Calu3 (cell line): ENCODE measurements at places on chromosomes 7 and 10. TPM values are rescaled to one million over a fixed set of nuclear protein-coding genes. Genes with fewer than 3 reads are reported as not detected.

Gene PPP1R3A
- not detected in 2 replicates for total RNA-seq

- H3K27me3 ChIP-seq: peaks cover 12% of the 10 kb centered on the region
- no peak overlapping the region for H3K27ac ChIP-seq
- no peak for DNase-seq
Observed at GRCh38 chr10:26938578-26938977, 77.8 kb upstream of the ABI1 start.

GRCh38 chr7:112880818-112881418, 90.7 kb upstream of the TMEM168 start:
- no peaks in the 10 kb centered on the region for H3K36me3 ChIP-seq
- no peaks in the 10 kb centered on the region for H3K27me3 ChIP-seq
- no peak for DNase-seq
- H3K4me3 ChIP-seq: no peak overlapping the region

- no peak overlapping the region for H3K4me3 ChIP-seq
- H3K27ac ChIP-seq: no peak overlapping the region
- H3K36me3 ChIP-seq: no peaks in the 10 kb centered on the region
- DNase-seq: no peak
- no peaks in the 10 kb centered on the region for H3K4me1 ChIP-seq
Observed at GRCh38 chr7:69699931-69700330, 101.7 kb downstream of the AUTS2 start.

- DNase-seq: no peak
- H3K36me3 ChIP-seq: peaks cover 3% of the 10 kb centered on the region
- no peak overlapping the region for H3K4me3 ChIP-seq
- H3K27me3 ChIP-seq: peaks cover 12% of the 10 kb centered on the region
- no peaks in the 10 kb centered on the region for H3K4me1 ChIP-seq
Observed at GRCh38 chr10:128365156-128365725, 239.0 kb upstream of the MKI67 start.

DNA sequence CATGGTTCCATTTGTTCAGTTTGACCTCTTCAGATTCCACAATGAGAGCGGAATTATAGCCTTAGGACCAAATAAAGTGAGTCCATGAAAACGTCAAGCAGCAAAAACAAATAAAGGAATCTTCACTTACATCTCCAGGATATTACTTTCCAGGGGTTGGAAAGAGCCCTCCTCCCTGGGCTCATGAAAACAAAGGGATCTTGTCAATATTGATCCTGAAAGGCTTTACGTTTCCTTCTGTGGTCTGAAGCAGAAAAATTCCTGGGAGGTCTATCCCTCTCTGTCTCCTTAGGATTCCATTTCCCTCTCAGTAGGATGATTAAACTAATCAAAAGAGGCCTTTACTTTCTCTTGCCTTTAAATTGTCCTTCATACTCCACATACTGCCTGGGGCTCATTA, 293.5 kb downstream of the GPAM start:
- DNase-seq: no peak
- no peak overlapping the region for H3K4me3 ChIP-seq
- no peak overlapping the region for H3K27ac ChIP-seq
- peaks cover 14% of the 10 kb centered on the region for H3K27me3 ChIP-seq
- H3K36me3 ChIP-seq: no peaks in the 10 kb centered on the region

Gene MYH16
- 0.61 and 0.97 TPM in 2 replicates for total RNA-seq

Gene NODAL
- total RNA-seq: not detected in 2 replicates

DNA sequence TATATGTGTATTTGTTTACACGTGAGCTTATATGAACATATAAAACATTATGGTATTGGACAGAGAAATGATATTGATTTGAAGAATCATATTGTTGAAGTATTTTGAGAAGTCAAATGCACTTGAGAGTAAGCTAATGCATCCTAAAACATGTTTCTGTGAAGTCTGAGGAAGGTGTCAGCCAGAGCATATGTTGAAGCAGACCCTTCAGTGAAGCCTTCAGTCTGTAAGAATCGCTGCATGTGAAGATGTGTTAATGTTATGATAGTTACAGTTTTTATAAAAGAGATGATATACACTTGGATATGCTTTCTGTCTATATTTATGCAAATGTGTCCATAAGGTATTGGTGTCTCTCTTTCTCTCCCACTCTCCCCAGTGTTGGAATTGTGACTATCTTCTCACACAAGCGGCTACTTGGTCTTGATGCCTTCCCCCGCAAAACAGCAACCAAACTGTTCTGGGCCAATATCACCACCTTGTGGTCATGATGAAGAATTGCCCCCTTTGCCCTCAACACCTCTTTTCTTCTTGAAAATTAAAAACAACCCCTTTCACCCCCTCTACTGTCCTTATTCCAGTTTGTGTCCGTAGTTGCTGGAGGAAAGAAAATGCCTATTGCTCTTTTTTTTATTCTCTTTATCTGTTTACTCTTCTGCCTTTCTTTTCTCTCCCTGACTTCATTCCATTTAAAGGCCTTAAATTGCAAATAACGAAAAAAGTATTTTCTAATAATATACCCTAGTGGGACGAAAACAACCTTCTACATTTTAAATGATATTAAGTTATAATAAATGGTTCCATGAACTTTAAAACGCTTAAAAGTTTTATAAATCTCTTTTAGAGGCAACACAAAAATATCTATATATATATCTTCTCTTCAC, 64.9 kb downstream of the IKZF1 start:
- H3K4me3 ChIP-seq: no peak overlapping the region
- peaks cover 83% of the 10 kb centered on the region for H3K27me3 ChIP-seq
- no peaks in the 10 kb centered on the region for H3K36me3 ChIP-seq
- DNase-seq: no peak
- no peak overlapping the region for H3K27ac ChIP-seq

Gene NRCAM
- total RNA-seq: 11.1 and 15.0 TPM in 2 replicates

DNA sequence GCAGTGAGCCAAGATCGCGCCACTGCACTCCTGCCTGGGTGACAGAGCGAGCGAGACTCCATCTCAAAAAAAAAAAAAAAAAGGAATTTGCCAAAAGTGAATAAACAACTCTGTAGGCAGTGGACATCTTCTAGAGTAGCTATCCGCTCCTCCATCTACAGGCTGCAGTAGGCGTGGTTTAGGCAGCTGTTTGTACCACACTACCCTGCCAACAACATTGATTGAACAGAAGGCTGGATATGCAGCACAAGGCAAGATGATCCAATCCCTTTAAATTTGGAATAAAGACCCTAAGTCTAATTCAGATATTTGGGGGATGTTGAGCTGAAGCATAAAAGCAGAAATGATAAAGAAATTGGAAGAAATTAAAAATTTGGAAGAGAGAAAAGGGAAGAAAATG, 141.6 kb downstream of the TES start:
- peaks cover 41% of the 10 kb centered on the region for H3K4me1 ChIP-seq
- no peaks in the 10 kb centered on the region for H3K27me3 ChIP-seq
- no peak for DNase-seq
- H3K36me3 ChIP-seq: peaks cover 15% of the 10 kb centered on the region

Gene INA
- 1.3 and 1.9 TPM in 2 replicates for total RNA-seq

GRCh38 chr10:44931621-44932516, 20.7 kb downstream of the TMEM72 start:
- H3K4me3 ChIP-seq: no peak overlapping the region
- H3K27ac ChIP-seq: no peak overlapping the region
- no peak for DNase-seq
- H3K36me3 ChIP-seq: no peaks in the 10 kb centered on the region
- H3K4me1 ChIP-seq: peaks cover 17% of the 10 kb centered on the region
- H3K27me3 ChIP-seq: no peaks in the 10 kb centered on the region

Gene DNAJC9
- total RNA-seq: 38.0 and 39.8 TPM in 2 replicates

GRCh38 chr10:18290651-18291313, 150.6 kb downstream of the CACNB2 start:
- H3K4me1 ChIP-seq: no peaks in the 10 kb centered on the region
- no peak overlapping the region for H3K27ac ChIP-seq
- no peak for DNase-seq
- no peaks in the 10 kb centered on the region for H3K36me3 ChIP-seq
- no peaks in the 10 kb centered on the region for H3K27me3 ChIP-seq

Gene TMEM178B
- total RNA-seq: 1.5 and 4.6 TPM in 2 replicates

DNA sequence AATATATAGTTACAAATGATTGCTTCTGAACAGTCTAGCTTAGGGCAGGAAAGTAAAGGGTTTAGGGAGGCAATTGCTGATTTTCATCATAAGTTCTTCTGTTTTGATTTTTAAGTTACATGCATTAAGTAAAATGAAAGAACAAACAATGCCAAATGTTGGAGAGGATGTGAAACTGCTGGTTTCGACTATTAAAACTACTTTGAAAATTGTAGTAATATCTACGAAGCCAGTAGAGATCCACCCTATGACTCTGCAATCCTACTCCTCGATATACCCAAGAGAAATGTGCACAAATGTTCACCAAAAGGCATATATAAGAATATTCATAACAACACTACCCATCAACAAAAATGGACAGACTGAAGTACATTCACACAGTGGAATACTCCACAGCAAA, 24.3 kb downstream of the PDZD8 start:
- peaks cover 50% of the 10 kb centered on the region for H3K4me1 ChIP-seq
- DNase-seq: no peak
- H3K36me3 ChIP-seq: peaks cover 10% of the 10 kb centered on the region
- H3K27me3 ChIP-seq: no peaks in the 10 kb centered on the region

Gene SPDYE9
- total RNA-seq: not detected in 2 replicates

- no peak for DNase-seq
- H3K27me3 ChIP-seq: no peaks in the 10 kb centered on the region
- H3K36me3 ChIP-seq: no peaks in the 10 kb centered on the region
- peaks cover 10% of the 10 kb centered on the region for H3K4me1 ChIP-seq
Observed at GRCh38 chr7:108166687-108167086, 36.5 kb upstream of the LAMB4 start.
